Mammary epithelial cell (primary cell): ENCODE measurements at places on chromosomes 7 and 10. TPM values are rescaled to one million over a fixed set of nuclear protein-coding genes. Genes with fewer than 3 reads are reported as not detected.

GRCh38 chr10:13791483-13791882 lies 204.7 kb downstream of the PRPF18 start:
- no peak for DNase-seq

DNA sequence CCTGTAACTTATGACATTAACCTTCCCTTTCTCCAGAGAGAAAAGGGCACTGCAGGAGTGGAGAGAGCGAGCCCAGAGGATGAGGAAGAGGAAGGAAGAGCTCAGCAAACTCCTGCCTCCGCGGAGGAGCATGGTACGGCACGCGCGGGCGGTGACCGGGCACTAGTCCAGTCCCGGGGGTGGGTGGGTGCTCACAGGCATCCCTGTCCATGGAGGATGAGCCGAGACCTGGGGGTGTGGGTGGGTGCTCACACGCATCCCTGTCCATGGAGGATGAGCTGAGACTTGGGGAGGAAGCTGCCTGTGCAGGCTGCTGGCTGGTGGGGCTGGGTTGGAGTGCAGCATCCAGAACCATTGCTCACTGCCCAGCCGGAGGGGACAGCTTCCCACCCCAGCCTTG lies 23.8 kb downstream of the LRRC27 start:
- DNase-seq, result no peak

GRCh38 chr10:86958901-86959736 lies 720 bp downstream of the SNCG start:
- DNase-seq, result peak; percentile 82

DNA sequence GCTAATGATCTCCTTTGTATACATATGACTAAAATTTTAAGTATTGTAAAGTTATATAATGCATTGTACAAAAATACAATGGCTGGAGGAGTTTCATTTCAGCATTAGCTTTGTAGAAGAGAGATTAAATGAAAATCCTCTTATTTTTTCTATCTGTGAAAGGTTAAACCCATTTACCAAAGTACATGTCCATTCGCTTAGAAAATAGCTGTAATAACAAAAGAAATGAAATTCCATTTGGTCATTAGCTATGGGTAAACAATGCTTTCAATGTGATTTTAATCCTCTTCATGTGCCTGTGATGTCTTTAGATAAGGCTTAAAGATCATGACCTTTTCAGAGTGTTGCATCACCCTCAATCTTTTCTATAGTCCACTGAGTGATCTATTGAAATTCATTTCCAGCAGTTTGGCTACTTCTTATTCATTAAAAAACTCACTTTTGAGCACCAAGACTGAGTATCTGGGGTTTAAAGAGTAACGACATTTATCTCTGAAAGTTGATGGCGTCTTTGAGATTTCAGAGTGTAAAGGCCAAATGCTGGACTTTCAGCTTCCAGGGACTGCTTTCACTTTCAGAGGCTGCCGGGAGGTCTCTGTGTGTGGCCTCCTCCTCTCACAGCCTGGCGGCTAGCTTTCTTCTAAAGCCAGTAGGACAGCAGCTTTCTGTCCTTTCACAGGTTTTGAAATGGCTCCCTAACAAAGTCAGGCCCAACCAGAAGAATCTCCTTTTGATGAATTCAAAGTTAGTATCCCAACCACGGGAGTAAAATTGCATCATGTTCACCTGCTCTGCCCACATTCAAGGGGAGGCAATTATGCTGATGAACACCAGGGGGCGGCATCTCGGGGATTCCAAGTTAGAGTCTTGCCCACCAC lies 701.4 kb upstream of the COBL start:
- no peak for DNase-seq

- DNase-seq, result peak; percentile 100
Observed at GRCh38 chr7:116316838-116317628, 106.7 kb downstream of the TES start.

- no peak for DNase-seq
Observed at GRCh38 chr10:128934492-128934891, 532.5 kb upstream of the MGMT start.

DNA sequence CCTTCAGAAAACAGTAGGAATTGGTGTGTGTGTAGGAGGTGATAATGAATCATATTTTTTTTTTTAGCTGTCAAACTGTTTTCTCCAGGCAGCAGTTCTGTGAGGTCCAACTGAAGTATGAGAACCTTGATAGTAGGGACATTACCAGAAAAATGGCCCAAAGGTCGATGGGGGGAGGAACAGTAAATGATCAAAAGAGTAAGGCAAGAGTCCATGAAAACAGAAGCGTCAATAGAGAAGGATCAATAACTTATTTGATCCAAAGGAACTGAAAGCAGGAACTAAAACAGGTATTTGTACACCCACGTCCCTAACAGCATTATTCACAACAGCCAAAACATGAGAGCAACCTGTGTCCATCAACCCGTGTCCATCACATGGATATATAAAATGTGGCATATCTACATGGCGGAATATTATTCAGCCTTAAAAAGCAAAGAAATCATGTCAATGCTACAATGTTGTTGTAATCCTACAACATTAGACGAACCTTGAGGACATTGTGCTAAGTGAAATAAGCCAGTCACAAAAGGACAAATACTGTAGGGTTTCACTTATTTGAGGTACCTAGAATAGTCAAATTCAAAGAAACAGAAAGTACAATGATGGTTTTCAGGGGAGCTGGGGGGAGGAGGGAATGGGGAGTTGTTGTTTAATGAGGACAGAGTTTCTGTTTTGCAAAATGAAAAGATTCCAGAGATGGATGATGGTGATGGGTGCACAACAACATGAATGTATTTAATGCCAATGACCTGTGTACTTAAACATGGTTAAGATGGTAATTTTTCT lies 214.0 kb upstream of the KLF14 start:
- DNase-seq, result no peak

GRCh38 chr7:32583791-32584190 lies 88.5 kb downstream of the AVL9 start:
- no peak for DNase-seq

GRCh38 chr7:102859084-102859798 lies 53.6 kb upstream of the LRRC17 start:
- no peak for DNase-seq

GRCh38 chr10:131700506-131700905 lies 200.3 kb upstream of the PPP2R2D start:
- DNase-seq, result no peak

DNA sequence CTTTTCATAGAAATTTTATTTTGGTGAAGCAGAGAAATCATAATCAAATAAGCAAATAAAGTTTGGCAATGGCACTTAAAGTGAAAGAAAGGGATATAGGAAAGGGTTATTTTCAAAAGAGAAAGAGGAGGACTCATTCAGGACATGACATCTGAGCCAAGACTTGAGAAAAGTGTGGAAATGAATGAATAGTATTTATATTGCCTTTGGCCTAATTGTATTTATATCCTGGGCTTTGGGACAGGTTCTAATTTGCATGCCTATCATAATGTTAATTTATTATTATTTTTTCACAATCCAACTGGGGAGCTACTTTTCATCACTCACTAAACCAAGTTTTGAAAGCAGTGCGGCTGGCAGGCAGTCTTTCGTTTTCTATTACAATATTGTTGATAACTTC lies 376.8 kb downstream of the HGF start:
- DNase-seq, result no peak

DNA sequence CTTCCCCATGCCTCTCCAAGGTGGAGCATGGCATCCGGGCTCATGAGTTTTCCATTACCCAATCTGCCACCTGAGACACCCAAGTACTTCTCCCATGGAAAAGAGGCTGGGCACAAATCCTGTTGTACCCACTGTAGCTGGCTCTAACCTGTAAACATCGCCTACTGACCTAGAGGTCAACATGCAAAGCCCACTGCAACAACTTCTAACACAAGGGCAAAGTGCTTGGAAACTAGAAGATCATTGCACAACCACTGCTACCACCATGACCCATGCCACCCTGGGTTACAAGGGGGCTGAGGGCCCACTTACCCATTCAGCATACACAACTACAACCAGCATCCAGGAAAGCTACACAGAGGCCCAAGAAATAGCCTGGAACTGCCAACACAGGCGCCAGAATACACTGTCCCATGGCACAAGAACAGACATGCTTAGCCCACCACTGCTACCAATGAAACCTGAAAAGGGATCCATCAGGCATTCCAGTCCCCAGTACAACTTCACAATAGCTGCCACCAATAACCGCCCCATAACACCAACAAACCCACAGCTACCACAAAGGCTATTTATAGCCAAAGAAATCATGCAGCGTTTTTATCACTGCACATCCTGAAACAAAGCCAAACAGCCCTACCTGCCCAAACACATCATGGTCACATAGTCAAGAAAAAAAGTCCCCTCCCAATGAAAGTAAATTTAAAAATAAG lies 63.4 kb downstream of the RNF32 start:
- peak; percentile 20 for DNase-seq

DNA sequence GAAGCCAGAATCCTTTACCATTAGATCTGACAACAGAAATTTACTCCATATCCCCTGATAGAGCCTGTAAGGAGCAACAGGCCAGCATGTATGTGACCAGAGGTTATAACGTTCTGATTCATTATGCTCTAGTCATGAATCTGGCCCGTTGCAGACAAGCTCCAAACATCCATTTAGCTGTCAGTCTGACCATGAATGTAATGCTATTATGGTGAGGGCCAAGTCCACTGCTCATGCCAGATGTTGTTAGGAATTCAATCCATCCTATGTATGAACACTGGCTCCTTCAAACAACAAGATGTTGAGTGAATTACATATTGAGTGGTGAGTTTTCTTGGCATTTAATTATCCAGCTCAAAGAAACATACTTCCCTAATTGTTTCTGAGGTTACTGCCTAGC lies 610.1 kb upstream of the ANKRD30A start:
- no peak for DNase-seq

DNA sequence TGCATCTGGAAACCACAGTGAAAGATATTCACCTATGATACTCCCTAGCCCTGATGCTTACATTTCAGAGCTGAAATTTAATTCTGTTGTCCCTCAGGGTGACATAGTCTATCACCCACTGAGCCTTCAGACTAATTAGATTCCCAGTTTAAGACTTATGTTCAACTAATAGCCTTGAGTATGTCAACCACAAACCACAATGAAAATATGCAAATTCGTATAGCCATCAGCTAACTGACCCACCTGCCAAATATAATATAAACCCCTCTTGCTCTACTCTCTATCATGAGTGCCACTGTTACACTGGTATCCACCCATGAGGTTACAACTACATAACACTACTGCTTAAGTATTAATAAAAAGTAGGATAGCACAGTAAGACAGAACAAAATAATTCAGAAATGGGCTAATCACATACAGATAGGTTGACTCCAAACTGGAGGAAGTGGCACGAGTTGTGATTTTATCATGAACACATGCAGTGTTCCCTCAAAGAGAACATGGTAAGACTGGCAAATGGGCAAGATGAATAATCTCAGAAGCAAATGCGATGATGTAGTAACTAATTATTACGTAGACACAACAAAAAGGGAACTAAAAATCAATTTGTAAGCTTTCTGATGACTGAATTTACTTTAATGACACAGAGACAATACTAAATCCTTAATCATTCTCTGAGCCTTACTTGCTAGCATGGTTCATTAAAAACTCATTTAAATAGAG lies 290.6 kb downstream of the PARD3 start:
- DNase-seq, result no peak

DNA sequence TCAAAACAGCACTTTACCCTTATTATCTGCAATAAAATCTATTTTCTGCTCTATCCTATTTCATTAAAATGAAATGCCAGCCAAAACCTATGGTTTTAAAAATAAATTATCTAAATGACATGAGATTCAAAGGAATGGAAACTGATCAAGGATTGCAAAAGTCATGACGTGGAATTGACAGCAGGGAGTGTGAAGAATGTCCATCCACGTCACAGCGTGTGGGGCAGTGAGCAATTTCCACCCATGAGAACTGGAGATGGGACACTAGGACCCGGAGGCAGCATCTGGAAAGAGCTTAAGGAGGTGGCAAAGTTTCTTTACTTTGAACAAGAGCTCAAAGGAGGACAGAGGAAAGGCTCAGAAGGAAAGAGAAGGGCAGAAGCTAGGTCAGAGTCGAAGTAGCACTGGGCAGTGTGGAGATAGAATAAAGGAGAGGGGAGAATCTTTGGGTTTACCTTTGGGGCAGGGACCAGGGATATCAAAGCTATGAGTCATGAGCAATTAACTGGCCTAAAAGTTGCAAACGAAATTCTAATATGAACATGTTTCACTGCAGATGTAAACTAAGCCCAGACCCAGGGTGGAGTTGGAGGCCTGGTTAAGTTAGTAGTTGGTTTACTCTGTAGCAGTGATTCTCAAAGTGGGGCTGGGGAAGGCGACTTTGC lies 24.9 kb upstream of the STK17A start:
- DNase-seq, result no peak

- no peak for DNase-seq
Observed at GRCh38 chr10:68732651-68733050, 11.6 kb downstream of the CCAR1 start.

- no peak for DNase-seq
Observed at GRCh38 chr10:121845044-121845784, 82.6 kb downstream of the ATE1 start.

DNA sequence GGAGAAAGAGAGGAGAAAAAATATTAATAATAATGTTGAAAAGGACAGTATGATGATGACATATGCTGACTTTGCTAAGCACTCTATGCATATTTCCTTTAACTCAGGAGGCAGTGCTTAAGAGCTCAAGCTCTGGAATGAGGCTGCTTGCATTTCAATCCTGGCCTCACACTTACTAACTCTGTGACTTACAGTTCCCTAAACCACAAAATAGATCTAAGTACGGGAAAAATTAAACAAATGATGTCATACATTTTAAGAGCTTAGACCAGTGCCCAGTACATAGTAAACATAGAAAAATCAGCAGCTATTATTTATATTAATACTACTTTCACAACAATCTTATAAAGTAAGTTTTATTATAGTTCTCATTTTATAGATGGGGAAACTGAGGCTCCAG lies 61.3 kb downstream of the GFRA1 start:
- no peak for DNase-seq

DNA sequence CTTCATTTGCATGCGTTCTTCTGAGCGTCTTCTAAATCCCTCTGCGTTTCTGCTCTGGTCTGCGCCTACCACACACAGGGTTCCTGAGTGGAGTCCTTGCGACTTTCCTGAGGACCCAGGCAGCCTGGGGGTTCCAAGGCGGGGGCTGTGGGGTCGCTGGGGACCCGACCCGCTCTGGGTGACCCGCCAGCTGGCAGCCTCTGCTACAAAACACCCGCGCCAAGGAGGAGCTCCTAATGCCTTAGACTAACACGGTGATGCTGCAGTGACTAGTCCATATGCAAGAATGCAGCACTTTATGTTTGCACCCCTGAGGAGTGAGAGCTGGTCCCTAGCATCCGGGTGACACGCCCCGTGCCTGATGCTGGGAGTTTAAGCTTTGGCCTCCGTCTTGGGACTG lies 367.0 kb upstream of the POM121L12 start:
- no peak for DNase-seq

- no peak for DNase-seq
Observed at GRCh38 chr7:158280448-158281144, 307.0 kb downstream of the PTPRN2 start.

GRCh38 chr7:19145434-19146115 lies 354 bp upstream of the FERD3L start:
- DNase-seq, result no peak

The OPN1SW gene
- not detected for polyA plus RNA-seq

The WDR86 gene
- not detected for polyA plus RNA-seq

The ETV1 gene
- 14.6 TPM for polyA plus RNA-seq

The CCDC146 gene
- polyA plus RNA-seq, result 0.48 TPM

The ZWINT gene
- polyA plus RNA-seq, result 75.6 TPM

The HEPACAM2 gene
- polyA plus RNA-seq, result not detected
